ENCODE measurements at places on chromosomes 4 and X.

DNA sequence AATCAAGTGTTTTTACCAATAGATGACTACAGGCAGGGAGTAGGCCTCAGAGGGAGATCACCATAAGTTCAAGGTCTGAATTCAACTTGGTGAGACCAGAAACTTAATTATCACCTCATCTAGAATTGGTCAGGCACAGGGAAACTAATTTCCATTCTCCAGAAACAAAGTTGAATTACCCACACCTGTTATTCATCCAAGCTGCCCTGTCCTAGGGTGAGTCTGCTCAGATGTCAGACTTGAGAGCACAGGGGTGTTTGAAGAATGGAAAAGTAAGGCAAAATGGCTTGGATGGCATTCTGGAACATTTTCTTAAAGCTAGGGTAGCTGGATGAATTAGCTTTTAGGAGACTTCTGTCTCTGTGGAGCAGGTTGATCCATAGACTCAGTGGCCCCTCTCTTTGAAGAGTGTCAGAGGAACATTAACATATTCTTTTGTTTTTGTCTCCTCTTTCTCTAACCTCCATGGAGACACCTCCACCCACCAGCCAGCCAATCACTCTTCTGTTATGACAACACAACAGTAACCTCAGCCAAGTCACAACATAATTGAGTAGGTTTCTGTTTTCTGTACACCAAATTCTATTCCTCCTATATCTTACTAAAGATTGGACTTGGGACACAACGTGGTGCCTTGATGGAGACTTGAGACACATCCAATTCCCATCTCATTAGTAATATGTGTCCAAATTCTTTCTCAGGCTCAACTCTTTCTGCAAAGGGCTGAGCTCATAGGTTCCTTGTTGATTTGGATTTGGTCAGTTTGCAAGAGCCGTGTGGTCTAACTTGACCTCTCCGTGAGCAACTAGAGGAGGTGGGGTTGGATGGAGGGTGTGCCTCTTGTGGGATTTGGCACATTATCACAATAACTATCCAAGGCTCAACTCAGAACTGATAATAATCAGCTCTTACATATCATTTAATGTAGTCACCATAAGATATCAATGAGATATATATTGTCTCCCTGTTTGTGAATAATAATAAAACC, 45.1 kb downstream of the VSIG4 start:
- DNase-seq = no peak

GRCh38 chr4:10034612-10035104, 13.4 kb upstream of the SLC2A9 start:
- no peak for DNase-seq

DNA sequence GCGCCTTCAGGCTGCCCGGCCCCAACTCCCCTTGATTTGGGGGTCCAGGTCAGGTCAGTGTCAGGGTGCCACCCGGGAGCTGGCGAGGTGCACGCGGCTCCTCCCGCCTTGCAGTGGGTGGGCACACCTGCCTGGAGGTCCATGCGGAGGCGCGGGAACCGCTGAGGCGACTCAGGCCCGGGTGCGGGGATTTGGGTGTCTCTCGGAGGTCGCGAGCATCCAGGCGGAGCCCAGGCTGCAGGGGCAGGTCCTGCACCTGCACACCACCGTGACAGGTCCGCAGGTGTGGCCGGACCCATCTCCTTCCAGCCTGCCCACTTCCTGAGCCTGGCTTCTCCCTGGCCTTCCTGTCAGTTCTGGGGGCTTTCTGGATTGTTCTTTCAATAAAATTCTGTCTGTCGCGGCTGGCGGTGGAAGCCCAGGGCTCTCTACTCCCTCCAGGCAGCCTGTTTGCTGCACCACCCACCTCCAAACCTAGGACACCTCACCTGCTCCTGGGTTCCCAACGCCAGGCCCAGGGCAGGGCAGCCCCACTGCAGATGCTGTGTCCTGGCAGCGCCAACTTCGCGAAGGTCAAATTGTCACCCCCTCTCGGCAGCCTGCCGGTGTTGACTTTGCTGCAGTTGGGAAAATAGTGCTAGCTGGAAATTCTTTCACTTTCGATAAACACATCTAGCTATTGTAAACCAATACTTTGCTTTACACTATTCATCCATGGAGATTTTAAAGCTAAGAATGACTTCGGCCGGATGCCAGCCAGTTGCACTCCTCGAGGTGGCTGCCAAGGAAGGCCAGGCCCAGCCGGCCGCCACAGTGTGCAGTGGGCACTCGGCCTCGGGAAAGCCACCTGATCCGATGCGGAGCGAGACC, 35.9 kb downstream of the FGFRL1 start:
- no peak for DNase-seq

DNA sequence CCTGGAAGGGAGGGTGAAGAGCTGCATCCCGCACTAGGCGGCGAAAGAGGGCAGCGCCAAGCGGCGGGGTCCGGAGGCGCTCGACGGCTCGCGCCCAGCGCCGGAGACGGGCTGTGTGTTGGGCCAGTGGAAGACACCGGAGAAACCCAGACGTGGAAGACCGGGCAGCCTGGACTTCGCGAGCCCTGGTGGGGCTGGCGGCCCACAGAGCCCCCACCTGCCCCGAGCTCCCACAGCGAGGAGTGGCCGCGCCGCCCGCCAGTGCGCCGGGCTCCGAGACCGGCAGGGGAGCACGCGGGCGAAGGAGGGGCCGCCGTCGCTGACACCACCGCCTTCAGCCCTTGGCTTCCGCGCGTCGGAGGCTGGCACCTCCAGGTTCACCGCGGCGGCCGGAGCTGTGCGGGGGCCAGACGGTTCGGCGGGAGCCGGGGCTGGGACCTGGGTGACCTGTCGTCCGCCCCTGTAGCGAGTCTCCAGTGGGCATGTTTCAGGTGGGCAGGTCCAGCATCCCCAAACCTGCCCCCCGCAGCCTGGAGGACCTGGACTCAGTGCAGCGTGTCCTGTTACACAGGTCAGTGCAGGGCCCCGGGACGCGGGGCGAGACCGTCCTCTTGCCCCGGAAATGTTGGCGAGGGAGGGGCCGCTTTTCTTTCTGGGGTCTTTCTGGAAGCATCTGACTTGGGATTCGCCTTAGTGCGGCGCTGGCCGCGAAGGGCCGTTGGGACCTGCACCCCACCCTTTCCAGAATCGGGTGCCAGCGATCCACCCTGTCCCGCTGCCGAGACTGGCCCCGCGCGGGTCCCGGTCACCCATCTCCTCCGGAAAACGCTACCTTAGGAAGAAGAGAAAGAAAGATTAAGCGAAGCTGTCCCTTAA, 9.6 kb upstream of the INTU start:
- peak; percentile 64 for DNase-seq

DNA sequence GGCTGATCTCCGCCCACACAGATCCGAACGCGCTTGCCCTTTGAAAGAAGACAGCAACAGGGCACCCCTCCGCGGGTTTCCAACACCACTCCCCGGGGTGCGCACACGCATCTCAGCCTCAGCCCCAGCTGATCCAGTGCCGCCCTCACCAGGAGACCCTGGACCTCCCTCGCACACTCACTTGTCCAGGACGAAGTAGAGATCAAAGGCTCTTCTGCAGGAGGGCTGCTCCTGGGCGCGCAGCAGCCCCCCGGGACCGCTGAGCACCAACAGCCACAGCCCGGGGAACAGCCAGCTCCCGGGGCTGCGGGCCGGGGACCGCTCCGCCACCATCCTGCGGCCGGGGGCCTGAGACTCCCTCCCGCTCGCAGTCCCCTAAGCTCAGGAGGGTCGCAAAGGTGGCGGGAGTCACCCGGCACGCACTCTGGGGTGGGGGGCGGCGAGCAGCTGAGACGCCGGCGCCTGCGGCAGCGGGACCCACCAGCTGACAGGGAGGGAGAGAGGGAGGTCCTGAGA, 743 bp downstream of the ANTXR2 start:
- peak; percentile 26 for DNase-seq

DNA sequence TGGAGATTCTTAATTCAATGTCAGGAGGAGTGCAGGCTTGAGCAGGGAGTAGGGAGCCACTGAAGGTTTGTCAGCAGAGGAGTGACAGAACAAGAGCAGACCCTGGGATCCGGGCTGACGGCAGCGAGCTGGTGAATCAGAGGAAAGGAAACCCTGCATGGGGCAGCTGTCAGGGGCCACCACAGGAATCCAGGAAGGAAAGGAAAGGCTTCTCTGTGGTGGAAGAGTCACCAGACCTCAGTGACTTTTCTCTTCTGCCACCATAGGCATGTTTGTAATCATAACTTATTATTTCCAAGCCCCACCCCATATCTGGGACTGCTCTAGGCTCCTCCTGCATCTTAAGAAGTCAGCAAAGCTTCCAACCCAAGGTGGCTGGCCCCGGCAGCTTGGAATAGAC, 150.9 kb downstream of the BCOR start:
- DNase-seq = no peak

DNA sequence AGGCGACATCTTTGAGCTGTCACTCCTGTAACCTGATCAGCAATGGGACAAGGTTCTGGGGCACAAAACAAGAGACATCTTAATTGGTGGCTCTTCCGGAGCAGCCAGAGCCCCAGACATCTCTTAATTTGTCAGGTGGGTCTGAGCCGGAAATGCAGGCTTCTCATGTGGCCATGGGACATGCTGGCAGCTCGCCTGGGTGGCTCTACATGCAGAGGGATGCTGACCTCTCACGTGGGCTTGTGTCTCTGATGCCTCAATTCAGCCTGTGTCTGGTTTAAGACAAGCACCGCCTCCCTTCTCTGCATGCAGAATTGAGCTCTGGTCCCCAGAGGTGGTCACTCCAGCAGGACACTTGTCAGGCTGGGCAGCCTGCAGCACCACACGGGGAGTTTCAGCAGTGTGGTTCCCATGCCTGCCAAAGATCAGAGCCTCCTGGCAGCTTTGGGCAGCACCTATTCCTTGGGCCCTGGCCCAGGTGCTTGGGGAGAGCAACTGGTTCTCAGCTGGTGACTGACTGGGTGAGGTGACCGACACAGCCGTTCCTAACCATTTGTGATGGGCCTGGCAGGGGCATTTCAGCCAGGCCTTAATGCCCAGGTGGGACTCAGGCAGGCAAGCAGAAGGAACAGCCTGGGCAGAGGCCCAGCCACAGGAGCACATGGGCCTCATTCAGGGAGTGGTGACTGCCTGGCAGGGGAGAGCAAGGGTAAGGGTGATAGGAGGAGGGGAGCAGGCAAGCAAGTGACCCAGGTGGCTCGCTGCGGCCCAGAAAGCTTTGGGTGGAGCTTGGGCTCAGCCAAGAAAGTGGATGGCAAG, 53.4 kb downstream of the HMX1 start:
- no peak for DNase-seq

DNA sequence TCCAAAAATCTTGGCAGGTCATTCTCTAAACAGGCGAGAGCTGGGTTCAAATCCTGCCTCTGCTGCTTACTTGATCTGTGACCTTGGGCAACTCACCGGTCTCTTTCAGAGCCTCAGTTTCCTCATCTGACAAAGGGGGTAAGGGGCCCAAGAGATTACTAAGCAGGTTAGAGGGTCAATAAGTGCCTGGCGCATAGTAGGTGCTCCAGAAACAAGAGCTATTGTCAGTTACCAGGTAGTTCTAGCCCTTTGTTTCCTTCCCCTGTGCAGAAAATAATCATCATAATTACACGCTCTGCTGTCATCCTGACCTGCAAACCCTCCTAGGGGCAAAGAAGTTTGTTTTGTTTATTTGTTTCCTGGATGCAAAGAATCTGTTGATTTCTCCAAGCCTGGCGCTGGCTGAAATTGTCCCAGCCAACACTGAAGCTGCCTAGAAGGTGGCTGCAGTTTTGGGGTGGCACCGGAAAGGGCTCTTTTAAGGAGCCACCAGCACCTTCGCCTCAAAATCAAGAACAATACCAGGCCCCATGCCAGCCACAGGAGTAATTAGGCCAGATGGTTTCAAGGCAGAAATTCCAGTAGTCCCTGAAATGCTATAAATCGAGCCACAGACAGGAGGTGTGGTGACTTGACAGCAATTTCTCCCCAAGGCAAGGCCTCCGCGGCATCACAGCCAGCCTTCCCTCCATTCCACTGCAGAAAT, 10.2 kb upstream of the KIAA0232 start:
- no peak for DNase-seq

DNA sequence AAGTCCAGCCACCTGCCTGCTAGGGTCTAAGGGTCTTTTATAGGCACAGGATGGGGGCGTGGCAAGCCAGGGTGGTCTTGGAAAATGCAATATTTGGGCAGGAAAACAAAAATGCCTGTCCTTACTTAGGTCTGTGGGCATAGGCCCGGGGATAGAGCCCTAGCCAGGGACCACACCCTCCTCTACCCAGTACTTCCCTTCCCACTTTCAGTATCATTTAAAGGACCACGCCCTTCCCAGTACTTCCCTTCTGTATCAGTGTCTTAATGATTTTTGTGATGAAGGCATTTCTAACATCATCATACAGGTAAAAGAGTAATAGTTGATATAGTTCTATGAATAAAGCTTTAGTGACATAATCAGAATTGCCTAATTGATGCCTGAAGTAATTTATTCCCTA, 11.4 kb downstream of the BANK1 start:
- DNase-seq = no peak

GRCh38 chrX:13263560-13264251, 56.1 kb downstream of the ATXN3L start:
- no peak for DNase-seq

- DNase-seq = no peak
These were observed 107.2 kb downstream of the ANAPC4 start for GRCh38 chr4:25484243-25484721.

DNA sequence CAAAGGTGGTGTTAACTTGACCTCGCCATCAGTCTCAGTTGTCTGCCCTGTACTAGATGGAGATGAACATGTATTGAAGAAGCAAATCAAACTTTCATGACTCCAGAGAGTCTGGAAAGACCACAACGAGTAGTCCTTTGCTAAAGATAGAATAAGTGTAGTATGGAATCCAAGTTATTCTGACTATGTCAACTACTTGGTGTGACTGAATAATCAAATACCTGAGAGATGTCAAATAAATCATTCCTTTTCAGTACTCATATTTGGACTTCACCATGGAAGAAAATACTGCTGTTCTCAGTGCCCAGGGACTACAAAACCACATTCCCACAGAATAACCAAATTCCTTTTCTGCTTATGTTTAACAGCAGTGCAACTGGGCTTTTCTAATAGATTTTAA, 161.2 kb upstream of the SPRY1 start:
- DNase-seq = no peak

DNA sequence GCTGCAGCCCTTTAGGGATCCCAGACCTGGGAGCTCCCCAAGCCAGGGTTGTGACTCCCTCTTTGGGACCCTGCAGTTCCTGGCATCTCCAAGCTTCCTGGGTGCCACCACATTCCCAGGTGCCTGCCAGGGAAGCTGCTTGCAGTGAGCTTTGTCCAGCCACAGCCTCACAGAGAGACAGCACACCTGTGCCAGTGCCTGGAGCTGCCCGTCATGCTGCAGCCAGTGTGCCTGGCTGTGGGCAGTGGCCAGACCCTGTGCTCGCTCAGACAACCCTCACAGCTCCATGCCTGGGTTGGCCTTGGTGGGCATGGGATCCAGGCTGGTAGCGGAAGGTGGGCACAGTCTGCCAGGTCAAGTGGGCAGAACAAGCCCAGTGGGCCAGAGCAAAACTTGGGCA, 36.0 kb downstream of the TMPRSS11A start:
- DNase-seq = no peak

- DNase-seq = no peak
These were observed 40.4 kb upstream of the FAM9B start for GRCh38 chrX:9074326-9074725.

- DNase-seq = no peak
These were observed 160.8 kb upstream of the ANK2 start for GRCh38 chr4:112888622-112889021.

GRCh38 chrX:41293269-41293668, 40.7 kb upstream of the DDX3X start:
- DNase-seq = no peak

- peak; percentile 16 for DNase-seq
These were observed 409 bp downstream of the UGDH start for GRCh38 chr4:39526765-39527295.
